ENCODE measurements at places on chromosomes 12 and 14. TPM values are rescaled to one million over a fixed set of nuclear protein-coding genes. Genes with fewer than 3 reads are reported as not detected.
A peak's percentile ranks its signal among the peaks of the same experiment; 100 is the strongest.

DNA sequence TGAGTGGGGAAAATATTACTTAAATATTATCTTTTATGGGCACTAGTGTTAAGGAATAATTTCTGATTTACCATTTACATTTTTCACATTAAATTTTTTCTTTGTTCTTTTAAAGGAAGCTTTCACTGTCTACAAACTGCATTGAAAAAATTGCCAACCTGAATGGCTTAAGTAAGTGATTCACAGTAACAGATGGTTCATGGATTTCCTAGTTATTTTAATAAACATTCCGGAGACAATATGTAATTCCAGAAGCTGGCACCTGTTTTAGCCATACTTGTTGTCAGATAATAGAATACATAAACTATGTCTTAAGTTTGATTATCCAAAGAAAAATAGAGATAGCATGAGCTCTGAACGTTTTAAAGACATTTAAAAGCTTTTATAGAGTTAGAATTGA lies 17.1 kb downstream of the DNAL1 start:
- H3K36me3 ChIP-seq: peaks cover 3% of the 10 kb centered on the region
- no peak overlapping the region for H3K4me3 ChIP-seq
- no peak for DNase-seq
- H3K27ac ChIP-seq: no peak overlapping the region

GRCh38 chr12:99745121-99745520 lies 97.6 kb downstream of the GARIN6 start:
- H3K36me3 ChIP-seq: no peaks in the 10 kb centered on the region
- no peak overlapping the region for H3K27ac ChIP-seq
- no peaks in the 10 kb centered on the region for H3K4me1 ChIP-seq
- DNase-seq: no peak
- H3K4me3 ChIP-seq: no peak overlapping the region

DNA sequence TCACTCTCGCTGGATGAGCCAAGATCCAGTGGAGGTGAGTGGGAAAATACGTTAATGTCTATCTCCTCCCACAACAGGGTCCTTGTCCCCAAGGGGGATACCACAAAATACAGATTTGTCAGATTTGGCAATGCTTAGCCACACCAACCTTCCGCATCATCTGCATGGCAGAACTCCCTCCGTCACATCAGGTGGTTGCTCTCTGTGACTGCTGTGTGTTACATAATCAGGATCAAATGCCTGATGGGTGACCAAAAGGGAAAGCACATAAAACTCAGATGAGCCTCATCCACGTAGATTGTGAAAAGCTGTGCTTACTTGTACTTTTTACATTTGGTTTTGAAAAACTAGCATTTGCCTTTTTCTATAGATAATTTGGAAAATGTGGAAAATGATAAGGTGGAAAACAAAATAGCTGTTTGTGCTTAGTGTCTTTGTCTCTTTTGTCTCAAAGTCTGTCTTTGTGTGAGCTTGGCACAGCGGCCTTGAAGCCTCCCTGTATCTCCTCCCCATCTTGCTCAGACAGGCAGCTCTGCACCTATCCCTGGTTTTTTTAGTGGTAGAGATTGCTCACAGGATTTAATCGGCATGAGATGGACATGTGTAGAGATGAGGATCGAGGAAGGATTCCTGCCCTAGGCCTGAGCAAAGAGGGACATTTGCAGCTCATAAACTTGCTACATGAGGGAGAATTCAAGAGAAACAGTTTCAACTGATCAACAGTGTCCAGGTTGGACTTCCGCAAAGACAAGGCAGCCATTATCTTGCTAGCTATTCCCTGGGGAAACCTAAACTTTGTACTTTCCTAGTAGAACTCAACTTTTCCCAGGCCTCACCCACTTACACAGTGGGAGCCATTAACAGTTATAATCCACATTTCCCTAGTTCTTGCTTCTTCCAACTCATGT lies 3.6 kb upstream of the FGF6 start:
- DNase-seq: no peak
- H3K4me1 ChIP-seq: no peaks in the 10 kb centered on the region
- no peaks in the 10 kb centered on the region for H3K27me3 ChIP-seq
- H3K4me3 ChIP-seq: no peak overlapping the region
- no peak overlapping the region for H3K27ac ChIP-seq

DNA sequence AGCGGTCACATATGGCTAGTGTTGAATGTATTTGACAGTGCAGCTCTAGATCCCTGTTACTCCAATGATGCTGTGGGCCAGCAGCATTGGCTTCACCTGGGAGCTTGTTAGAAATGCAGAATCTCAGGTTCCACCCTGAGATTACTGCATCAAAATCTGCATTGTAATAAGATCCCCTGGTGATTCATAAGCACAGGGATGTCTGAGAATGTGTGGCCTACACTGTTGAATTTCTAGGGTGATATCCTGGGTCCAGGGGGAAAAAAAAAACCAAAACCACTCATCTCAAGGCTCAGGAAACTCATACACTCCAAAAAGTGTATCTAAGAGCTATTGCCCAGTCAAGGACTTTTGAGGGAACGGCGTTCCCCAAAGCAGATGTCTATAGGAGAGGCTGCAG lies 196.8 kb downstream of the PPM1H start:
- H3K36me3 ChIP-seq: no peaks in the 10 kb centered on the region
- no peaks in the 10 kb centered on the region for H3K27me3 ChIP-seq
- H3K4me3 ChIP-seq: no peak overlapping the region
- DNase-seq: no peak
- H3K27ac ChIP-seq: no peak overlapping the region
- no peaks in the 10 kb centered on the region for H3K4me1 ChIP-seq

GRCh38 chr12:56020423-56021184 lies at the start of gene IKZF4:
IKZF4 (plus strand) TSS chr12:56021043; CDS start chr12:56021494, 451 bp downstream.
- peak within 1 kb of the TSS; percentile 58 for H3K4me3 ChIP-seq
- H3K27me3 ChIP-seq: no peaks in the 10 kb centered on the region
- H3K27ac ChIP-seq: peak within 1 kb of the TSS; percentile 72
- no peak for DNase-seq
- H3K36me3 ChIP-seq: no peaks in the 10 kb centered on the region

DNA sequence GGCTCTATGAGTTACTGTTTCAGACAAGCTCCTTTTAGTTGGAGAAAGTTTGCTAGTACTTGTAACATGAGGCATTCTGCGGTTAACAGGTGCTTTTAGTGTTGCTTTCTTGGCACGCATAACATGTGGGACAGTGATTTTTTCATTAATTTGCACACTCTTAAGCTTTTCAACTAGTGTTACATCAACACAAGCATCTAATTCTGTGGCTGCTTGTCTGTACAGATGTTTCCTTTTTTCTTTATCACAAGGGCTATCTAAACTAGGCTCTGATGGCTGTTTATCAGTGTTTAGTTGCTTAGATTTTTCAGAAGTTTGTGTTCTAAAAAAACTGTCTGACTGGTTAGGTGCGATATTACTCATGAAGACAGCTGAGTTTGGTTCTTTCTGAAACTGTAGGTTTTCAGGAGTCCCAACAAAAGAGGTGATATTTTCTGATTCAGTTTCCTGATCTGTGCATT lies 120.1 kb downstream of the RALGAPA1 start:
- H3K36me3 ChIP-seq: peaks cover 26% of the 10 kb centered on the region
- H3K27me3 ChIP-seq: no peaks in the 10 kb centered on the region
- H3K4me1 ChIP-seq: no peaks in the 10 kb centered on the region
- no peak overlapping the region for H3K4me3 ChIP-seq
- no peak overlapping the region for H3K27ac ChIP-seq

DNA sequence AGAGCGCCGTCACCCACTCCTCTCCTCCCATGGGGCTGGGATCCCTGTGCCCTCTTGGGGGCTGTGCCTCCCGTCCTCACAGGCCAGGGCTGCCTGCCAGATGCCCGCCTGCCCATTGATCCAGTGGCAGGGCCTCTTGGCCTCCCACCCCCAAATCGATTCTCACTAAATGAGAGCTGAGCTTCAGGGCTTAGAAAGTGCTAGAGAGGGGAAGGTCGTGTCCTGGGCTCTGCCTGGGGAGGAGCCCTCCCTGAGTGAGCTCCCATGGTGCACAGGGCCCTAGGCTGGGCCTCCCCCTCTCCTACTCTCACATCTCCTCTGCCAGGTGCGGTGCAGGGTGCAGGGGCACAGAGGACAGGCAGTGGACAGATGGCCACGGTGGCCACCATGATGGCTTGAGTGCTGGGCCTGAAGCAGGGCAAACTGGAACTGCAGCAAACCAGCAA lies 9.2 kb downstream of the BEGAIN start:
- DNase-seq: no peak
- no peaks in the 10 kb centered on the region for H3K4me1 ChIP-seq
- no peaks in the 10 kb centered on the region for H3K27me3 ChIP-seq
- H3K27ac ChIP-seq: no peak overlapping the region

- H3K4me1 ChIP-seq: no peaks in the 10 kb centered on the region
- H3K27me3 ChIP-seq: no peaks in the 10 kb centered on the region
- no peak overlapping the region for H3K4me3 ChIP-seq
- H3K27ac ChIP-seq: no peak overlapping the region
- H3K36me3 ChIP-seq: no peaks in the 10 kb centered on the region
These were observed 280.2 kb upstream of the PWP1 start for GRCh38 chr12:107405436-107405835.

DNA sequence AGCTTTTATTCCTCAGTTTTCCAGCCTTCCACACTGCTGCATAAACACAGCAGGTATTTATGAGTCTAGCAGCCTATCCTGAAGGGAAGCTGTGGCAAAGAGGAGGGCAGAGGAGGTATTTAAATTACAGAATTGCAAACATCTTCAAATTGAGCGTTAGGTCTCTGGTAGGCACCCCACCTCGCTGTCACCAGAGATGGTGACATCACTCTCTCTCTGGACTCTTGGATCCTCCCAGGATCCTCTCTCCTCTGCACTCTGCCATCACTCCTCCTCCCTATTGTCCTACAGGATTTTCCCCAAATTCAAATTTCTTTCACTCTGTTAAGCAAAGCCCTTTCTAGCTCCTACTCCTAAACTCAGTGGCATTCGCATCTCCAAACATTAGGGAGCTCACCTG lies 6.7 kb downstream of the PLEKHD1 start:
- no peaks in the 10 kb centered on the region for H3K4me1 ChIP-seq
- no peaks in the 10 kb centered on the region for H3K27me3 ChIP-seq
- no peak overlapping the region for H3K4me3 ChIP-seq
- H3K27ac ChIP-seq: no peak overlapping the region
- no peak for DNase-seq

- H3K4me1 ChIP-seq: peaks cover 3% of the 10 kb centered on the region
- DNase-seq: no peak
- H3K27me3 ChIP-seq: no peaks in the 10 kb centered on the region
These were observed 20.3 kb upstream of the CACNA1C start for GRCh38 chr12:2032506-2032905.

- H3K4me3 ChIP-seq: no peak overlapping the region
- peaks cover under 1% of the 10 kb centered on the region for H3K4me1 ChIP-seq
- no peak overlapping the region for H3K27ac ChIP-seq
- peak; percentile 86 for DNase-seq
- no peaks in the 10 kb centered on the region for H3K36me3 ChIP-seq
These were observed 21.3 kb downstream of the TBX3 start for GRCh38 chr12:114662512-114663177.

- DNase-seq: no peak
- peaks cover 31% of the 10 kb centered on the region for H3K4me1 ChIP-seq
- peak overlapping the region; percentile 80 for H3K27ac ChIP-seq
- H3K36me3 ChIP-seq: no peaks in the 10 kb centered on the region
These were observed 85.1 kb downstream of the BORCS5 start for GRCh38 chr12:12441843-12442461.

DNA sequence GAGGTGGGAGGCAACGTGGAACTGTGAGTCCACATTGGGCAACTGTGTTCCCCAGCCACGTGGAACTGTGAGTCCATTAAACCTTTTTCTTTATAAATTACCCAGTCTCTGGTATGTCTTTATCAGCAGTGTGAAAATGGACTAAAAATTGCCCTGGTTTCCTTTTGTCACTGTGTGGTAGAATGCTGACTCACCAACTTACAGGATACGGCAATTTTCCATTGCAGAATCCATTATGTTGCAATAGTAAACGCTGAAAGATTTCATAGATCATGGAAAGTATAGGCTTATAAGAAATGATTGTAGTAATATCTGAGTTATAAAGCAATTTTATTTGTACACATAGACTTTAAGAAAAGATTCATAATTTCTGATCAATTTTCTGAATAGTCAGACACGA lies 93.0 kb downstream of the GTF2A1 start:
- no peak overlapping the region for H3K4me3 ChIP-seq
- H3K36me3 ChIP-seq: no peaks in the 10 kb centered on the region
- no peak overlapping the region for H3K27ac ChIP-seq

DNA sequence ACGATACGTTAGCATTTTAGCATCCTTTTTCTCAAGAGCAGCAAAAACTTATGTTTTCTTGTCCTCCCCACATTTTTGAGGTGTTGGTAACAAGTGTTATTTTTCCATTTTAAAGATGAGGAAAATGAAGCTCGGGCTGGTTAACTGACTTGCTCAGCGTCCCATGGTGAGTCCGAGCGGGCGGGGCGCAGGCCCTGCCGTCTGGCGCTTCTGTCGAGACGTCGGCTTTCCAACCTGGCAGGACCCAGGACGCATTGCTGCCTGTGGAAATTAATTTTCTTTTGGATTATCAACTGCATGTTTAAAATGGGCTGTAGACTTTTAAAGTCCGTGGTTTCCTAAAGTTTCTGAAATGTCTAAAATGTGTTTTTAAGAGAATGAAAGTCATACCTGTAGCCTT lies 30.4 kb downstream of the XRCC3 start:
- H3K27me3 ChIP-seq: no peaks in the 10 kb centered on the region
- H3K4me1 ChIP-seq: peaks cover 12% of the 10 kb centered on the region
- no peak overlapping the region for H3K4me3 ChIP-seq
- H3K27ac ChIP-seq: no peak overlapping the region
- peaks cover 86% of the 10 kb centered on the region for H3K36me3 ChIP-seq
- DNase-seq: no peak

DNA sequence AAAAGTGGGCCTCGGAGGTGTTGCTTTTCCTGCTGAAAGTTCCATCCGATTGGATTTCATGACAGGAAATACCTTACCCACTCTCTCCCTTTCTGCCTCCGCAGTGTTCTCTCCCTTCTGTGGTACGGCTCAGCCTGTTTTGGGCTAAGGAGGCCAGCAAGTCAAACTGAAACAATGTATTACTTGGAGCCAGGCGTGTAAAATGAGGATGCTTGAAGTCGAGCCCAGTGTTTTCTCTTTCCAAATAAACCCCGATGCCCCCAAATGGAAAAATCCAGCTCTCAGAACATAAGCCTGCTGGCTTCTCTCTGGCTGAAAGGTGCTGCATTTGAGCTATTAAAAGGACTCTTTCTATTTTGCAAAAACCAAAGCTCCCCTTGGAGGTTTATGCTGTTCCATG lies 124.7 kb downstream of the ZNF664 start:
- no peak overlapping the region for H3K4me3 ChIP-seq
- peak overlapping the region; percentile 49 for H3K27ac ChIP-seq
- no peak for DNase-seq
- H3K27me3 ChIP-seq: no peaks in the 10 kb centered on the region
- no peaks in the 10 kb centered on the region for H3K4me1 ChIP-seq

DNA sequence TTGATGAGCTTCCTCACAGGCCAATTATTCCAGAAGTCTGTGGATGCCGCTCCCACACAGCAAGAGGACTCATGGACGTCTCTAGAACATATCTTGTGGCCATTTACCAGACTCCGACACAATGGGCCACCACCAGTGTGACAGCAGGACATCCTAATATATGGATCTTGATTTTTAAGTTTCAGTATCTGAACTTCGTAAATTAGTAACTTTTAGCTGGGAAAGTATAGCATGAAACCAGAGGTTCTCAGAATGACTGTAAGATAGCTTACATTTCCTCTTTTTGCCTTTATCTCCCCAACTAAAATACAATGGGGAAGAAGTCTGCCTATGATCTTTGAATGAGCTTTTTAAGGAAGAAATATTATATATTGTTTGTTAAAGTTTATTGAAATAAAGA lies 87.0 kb downstream of the DNAI7 start:
- H3K27me3 ChIP-seq: no peaks in the 10 kb centered on the region
- no peak for DNase-seq
- H3K4me3 ChIP-seq: no peak overlapping the region
- H3K4me1 ChIP-seq: no peaks in the 10 kb centered on the region

The CCDC184 gene
- 1.6 TPM for total RNA-seq

The PROX2 gene
- total RNA-seq: not detected

The KCNC2 gene
- total RNA-seq: not detected

The BICDL1 gene
- not detected for total RNA-seq

The SELPLG gene
- total RNA-seq: 2.6 TPM

Measured in ascending aorta (tissue), 2 donors.